ENCODE measurements at places on chromosomes 5 and 9.

DNA sequence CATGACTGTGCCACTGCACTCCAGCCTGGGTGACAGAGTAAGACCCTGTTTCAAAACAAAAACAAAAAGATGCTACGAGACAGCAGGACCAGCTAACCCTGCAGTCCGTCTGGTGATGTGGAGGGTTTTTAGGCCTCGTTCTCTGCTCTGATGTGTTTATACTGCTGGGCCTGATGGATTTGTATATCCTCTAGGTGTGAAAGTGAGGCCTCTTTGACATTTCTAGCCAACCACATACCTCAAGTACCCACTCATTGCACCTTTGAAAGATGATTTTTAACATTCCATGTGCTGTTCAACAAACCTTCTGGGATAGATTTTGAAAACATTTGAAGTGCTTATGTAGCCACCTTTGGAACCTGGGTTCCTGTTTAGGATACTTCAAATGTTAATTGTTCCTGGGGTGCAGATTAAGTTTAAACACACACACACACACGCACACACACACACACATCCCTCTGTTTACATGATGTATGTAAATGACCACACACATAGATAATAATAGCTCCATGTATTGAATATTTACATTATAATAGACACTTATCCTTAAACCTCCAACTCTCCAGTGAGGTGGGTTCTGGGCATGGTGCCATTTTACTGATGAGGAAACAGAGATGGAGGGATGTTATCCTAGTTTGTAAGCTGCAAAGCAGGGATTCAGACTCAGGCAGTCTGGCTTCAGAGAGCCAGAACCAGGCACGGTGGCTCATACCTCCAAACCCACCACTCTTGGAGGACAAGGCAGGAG lies 48.8 kb upstream of the GOLPH3 start:
- no peak for DNase-seq

DNA sequence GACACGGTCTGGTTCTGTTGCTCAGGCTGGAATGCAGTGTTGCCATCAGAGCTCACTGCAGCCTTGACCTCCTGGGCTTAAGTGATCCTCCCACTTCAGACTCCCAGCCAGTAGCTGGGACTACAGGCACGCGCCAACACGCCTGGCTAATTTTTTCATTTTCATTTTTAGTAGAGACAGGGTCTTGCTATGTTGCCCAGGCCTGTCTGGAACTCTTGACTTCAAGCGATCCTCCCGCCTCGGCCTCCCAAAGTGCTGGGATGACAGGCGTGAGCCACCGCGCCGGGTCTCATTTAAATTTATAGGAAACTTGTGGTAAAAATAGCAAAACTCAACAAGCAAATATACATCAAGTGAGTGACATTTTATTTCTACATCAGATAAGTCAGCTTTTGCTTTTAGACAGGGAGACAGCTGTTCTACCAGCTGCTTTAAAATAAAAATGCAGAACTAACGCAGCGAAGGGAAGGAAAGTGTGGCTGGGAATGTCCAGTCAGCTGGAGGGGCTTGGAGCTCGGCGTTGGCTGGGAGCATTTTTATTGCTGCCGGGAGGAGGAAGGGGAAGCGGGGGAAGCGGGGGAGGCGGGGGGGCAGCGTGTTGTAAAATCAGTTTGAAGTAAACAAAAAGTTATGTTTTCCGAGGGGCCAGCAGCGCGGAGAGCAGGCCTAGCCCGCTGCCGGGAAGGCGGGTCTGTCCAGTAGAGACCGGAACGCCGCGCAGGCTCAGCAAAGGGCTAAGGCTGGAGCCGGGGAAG lies 707 bp upstream of the ZFYVE16 start:
- DNase-seq: no peak

- DNase-seq: no peak
Observed at GRCh38 chr5:42638972-42639371, 117.6 kb upstream of the CCDC152 start.

DNA sequence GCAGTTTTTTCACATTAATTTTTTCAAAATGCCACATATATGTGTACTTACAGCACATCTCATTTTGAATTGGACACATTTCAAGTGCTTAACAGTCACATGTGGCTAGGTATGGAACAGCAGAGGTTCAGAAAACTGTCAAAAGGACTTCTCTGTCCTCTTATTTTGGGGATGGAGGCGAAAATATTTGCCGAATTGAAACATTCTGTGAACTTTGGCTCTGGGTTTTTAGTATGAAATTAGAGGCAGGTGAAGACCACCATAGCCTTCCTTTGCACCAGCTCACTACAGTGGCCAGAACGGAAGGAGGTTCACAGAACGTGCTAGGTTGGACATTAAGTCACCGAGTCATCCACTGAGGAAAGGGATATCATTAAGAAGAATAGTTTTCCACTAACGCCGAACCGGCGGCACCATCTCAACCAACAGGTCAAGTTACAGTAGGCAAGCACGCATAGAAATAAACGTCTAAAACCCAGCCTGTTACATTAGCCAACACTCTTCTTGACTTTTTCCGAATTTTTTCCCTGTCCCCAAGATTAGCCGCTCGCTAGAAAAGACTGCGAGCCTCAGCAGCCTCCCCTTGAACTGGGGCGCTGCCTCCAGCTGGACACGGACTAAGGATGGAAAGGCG lies 1.8 kb upstream of the TLE4 start:
- no peak for DNase-seq

Data from AG20443 (cell line).